ENCODE measurements at places on chromosomes 12 and 14.
A peak's percentile ranks its signal among the peaks of the same experiment; 100 is the strongest.

- no peak for DNase-seq
Measured at GRCh38 chr14:59829469-59830337, 40.9 kb downstream of the RTN1 start.

GRCh38 chr12:66531766-66532165 is 147.1 kb downstream of the GRIP1 start:
- no peak for DNase-seq

DNA sequence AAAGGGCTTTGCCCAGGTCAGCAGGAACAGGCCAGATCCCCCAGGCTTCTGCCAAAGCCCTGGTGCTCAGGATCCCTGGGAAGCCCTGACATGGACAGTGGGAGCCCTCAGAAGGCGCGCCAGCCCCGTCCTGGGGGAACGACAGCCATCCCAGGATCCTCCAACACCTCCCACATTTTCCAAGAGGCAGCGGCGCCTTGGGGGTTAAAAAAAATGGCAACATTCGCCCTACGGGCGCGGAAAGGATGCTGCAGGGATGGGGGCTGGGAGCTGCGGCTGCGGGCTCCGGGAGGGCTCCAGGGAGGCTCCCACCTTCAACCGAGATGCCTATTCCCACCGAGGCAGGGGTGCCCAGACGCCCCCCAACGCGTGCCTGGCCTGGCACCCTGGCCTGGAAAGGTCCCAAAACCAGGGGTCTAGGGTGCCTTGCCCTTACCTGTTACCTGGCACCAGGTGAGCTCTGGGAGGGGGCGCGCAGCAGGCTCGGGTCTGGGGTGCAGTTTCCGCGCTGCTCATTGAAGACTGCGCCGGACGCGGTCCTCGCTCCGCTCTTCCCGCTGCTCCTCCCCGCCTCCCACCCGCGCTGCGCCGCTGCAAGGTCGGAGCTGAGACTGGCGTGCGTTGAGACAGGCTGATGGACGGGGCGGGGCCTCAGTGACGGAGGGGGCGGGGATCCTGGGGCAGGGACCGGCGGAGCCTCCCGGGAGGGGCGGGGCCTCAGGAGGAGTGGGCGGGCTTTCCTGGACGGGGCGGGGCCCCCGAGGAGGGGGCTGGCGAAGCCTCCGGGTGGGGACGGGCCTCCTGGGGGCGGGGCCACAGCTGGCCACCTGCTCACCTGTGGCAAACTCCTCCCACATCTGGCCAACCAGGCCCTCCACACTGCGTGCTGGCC is at the start of gene ABCB9:
ABCB9 (minus strand) TSS at position 613 of the 892 bp plus-strand sequence. CDS start 6,228 bp downstream, outside the sequence.
- peak; percentile 86 for DNase-seq

- DNase-seq = no peak
Measured at GRCh38 chr12:3117144-3117581, 40.0 kb downstream of the TSPAN9 start.

- no peak for DNase-seq
Measured at GRCh38 chr12:28975564-28976340, 173.3 kb upstream of the FAR2 start.

- no peak for DNase-seq
Measured at GRCh38 chr12:125255935-125256633, 190.8 kb downstream of the AACS start.

- DNase-seq = no peak
Measured at GRCh38 chr12:47891356-47891755, 13.4 kb downstream of the VDR start.

DNA sequence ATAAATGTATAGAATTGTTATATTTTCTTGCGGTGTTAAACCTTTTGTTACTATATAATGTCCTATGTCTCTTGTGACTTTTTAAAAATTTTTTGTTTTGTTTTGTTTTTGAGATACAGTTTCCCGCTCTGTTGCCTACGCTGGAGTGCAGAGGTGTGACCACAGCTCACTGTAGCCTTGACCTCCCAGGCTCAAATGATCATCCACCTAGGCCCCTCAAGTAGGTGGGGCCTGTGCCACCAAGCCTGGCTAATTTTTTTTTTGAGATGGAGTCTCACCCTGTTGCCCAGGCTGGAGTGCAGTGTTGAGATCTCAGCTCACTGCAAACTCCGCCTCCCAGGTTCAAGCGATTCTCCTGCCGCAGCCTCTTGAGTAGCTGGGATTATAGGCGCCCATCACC is 26.5 kb upstream of the RCOR1 start:
- DNase-seq = no peak

DNA sequence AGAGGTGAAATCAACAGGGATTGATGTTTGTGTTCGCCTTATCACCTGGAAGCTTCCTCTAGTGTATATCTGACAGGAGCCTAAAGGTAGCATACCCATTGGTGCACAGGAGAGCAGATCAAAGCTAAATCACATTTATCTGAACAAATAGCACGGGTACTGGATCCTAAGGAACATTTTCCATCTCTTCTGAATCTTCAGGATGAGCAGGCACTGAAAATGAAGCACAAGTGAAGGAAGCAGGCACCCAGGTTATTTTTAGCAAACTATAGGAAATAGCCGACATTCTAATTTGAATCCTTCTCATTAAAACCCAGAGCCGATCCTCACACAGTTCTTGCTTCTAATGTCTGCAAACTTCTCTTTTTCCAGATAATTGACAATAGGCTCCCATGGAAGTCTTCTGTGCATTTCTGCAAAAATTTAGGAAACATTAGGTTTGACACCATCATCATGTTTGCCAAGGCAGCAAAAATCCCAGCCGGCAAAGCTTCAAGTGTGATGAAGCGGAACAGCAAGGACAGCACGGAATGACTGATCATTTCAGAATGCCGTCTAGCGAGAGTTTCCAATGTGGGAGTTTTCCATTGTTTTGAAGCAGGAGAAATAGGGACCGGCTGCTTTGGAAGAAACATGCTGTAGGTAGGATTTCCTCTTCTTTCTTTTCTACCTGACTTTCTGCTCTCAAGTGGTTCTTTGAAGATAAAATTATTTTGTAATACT is 24.3 kb upstream of the RGS6 start:
- no peak for DNase-seq

DNA sequence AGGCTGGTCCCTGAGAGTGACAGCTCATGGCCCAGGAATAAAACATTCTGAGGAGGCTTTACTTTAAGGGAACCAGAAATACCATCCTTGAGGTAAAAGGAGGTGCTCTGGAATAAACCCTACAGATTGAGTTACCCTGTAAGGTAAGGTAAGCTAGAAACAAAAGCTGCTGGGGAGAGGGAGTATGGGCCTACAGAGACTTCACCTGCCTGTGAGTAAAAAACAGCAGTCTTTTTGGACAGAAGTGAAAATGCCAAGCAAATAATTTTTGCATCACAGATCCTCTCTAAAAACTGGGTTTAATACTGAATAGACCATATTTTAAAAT is 41.2 kb downstream of the CORO1C start:
- no peak for DNase-seq

GRCh38 chr14:76065519-76065918 is 80.0 kb downstream of the IFT43 start:
- DNase-seq = no peak

Data from NCI-H748 treated with DMSO at 0.1 percent for 48 hours (cell line).